IMR-90 (cell line): ENCODE measurements at places on chromosomes 1 and 21. TPM values are rescaled to one million over a fixed set of nuclear protein-coding genes. Genes with fewer than 3 reads are reported as not detected.
A peak's percentile ranks its signal among the peaks of the same experiment; 100 is the strongest.

HSF2BP gene
- 0.83 and 0.90 TPM in 2 replicates for total RNA-seq

DNA sequence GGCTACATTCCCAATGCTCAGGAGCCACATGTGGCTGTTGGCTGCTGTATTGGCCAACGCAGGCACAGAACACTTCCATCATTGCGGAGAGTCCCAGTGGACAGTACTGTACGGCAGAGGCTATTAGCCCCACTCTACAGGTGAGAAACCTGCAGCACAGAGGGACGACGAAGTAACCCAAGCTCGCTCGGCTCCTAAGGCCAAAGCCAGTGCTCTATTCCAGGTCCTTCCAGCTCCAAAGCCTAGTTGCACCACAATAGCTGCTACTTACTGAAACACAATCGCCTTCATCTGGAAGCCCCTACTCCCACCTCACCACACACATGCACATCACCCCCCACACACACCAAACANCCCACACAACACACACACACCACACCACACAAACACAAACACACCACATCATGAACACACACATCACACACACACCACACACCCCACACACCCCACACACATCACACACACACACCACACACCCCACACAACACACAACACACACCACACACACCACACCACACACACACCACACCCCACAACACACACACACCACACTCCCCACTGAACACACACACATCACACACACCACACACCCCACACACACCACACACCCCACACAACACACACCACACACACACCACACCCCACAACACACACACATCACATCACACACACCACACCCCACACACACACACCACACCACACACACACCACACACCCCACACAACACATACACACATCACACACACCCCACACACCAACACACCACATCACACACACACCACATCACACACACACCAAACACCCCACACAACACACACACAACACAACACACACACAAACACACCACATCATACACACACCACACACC lies 3.2 kb downstream of the LYPD8 start:
- DNase-seq, result no peak

DNA sequence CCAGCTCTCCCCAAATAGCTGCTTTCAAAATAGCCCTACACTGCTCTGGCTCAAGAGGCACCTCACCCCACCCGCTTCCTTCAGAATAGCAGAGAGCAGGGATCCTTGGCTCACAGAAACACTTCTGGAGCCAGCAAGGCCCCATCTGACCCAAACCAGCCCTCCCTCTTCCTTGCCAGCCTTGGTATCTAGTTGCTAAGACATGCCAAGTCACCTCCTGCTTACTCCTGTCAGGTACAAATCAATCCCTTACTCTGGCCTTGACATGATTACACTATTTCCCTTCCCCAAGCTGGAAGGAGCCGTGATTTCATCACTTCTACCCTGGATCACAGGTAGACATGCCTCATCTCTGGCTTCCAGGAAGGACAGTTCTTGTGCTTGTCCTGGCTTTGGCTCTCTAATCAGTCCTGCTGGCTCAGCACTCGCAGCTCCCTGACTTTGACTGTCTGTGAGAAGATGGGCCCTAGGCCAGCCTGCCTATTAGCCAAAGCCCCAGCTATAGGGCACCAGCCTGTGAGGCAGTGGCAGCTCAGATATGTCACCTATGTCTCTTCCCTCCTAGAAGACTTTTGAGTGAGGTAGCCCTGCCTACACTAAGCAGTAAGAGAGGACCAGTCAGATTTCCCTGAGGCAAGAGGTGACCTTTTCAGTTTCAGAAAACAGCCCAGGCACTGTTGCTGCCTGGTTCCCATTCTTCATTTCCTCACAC lies 8.9 kb upstream of the MUTYH start:
- DNase-seq, result no peak

DNA sequence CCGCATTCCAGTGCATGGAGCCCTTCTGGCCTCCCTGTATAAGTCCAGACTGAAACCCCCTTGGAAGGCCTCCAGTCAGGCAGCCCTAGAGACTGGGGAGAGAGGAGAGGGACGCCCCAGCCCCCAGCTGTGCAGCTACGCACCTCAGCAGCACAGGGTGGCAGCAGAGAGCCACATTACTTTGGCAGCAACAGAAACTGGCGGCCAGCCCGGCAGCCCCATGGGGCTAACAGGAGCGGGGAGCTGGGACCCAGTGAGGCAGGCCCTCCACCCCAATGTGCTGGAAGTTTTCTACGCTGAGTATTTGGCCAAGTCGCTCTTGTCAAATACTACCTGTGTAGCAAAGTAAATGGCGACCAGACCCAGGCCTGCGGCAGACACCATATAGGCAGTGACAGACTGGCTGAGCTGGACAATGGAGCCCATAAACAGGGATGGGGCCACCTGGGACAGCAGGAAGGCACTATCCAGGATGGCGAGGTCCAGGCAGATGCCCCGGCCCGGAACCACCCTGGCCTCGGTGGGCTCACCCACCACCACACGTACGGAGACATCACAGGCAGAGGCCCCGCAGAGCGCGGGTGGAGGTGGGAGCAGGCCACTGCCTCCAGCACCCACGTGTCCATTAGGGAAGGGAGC lies 21.2 kb downstream of the SLC45A3 start:
- DNase-seq, result peak; percentile 53

DNA sequence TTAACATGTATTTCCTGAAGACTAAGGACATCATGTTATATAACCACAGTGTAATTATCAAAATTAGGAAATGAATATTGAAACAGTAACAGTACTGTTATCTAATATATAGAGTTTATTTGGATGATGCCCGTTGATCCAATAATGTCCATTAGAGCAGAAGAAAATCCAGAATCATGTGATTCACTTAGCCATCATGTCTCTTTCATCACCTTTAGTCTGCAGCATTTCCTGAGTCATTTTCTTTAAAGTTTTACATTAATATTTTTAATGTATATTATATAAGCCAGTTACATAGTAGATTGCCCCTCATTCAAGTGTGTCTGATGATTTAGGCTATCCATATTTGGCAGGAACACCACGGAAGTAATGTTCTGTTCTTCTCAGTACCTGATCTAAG lies 28.9 kb downstream of the MPZL1 start:
- no peak for DNase-seq

- DNase-seq, result peak; percentile 87
Observed at GRCh38 chr1:15429701-15430149, 8.5 kb upstream of the CTRC start.

RGS8 gene
- not detected in 2 replicates for total RNA-seq

DNA sequence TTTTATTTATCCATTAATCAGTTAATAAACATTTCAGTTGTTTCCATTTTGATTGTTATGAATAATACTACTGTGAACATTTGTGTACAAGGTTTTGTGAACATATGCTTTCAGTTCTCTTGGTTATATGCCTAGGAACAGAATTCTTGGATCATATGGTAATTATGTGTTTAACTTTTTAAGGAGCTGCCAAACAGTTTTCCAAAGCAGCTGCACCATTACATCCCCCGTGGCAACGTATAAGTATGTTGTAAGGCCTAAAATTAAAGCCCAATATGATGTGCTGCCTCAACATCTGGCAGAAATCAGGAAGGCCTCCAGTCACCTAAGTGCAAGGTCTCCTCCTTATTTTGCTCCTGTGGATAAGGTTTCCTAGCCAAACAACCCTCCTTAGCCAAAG lies 235.6 kb upstream of the CACYBP start:
- DNase-seq, result no peak

DNA sequence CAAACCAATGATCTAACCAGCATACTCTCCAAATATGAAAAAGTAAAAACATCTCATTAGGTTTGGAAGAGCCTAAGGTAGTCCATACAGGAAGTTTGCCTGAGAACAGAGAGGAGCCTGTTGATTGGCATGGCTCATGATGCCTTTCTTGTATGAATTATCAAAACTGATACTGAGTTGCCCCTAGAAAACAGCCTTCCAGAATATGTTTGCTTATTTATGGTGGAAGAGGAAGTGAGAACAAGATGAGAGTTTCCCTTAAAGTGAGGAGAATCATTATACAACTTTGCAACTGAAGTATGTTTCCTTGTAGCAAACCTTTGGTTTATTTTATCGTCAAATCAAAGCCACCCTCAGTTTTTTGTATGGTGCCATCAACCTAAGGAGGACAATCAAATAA lies 23.8 kb upstream of the KIAA1614 start:
- no peak for DNase-seq

KRTAP19-8 gene
- not detected in 2 replicates for total RNA-seq
